ENCODE measurements at places on chromosomes 12 and 14.

DNA sequence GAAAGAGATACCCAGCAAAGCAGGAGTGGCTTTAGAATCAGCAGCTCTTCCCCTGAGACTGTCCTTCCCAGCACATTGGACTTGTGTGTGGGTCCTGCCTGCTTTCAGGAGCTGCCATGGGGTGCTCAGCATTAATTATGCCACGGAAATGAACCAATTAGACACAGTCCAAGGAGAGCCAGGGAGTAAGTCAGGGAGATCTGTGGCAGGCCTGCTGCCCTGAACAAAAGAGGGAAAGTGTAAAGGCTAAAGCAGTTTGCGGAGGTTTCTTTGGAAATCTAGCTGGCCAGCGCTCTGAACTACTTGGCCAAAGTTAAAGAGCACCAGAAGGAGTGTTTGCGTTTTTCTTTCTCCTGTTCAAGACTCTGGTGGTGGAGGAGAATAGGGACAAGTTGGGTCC, 65.7 kb upstream of the SRSF5 start:
- no peak for DNase-seq

- DNase-seq, result no peak
Observed at GRCh38 chr12:92511786-92512185, 191.0 kb upstream of the PLEKHG7 start.

DNA sequence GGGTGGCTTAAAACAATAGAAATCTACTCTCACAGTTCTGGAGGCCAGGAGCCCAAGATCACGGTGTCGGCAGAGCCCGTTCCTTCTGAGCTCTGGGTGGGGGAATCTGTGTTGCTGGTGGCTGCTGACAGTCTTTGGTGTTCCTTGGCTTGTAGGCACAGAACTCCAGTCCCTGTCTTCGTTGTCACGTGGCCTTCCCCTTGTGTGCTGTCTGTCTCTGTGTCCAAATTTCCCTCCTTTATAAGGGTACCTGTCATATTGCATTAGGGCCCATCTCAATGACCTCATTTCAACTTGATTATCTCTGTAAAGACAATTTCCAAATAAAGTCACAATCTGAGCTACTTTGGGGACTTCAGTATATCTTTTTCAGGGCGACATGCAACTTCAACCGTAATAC, 81.6 kb downstream of the CCDC92 start:
- DNase-seq, result no peak

- no peak for DNase-seq
Observed at GRCh38 chr12:56206452-56207166, 15.1 kb downstream of the RNF41 start.

DNA sequence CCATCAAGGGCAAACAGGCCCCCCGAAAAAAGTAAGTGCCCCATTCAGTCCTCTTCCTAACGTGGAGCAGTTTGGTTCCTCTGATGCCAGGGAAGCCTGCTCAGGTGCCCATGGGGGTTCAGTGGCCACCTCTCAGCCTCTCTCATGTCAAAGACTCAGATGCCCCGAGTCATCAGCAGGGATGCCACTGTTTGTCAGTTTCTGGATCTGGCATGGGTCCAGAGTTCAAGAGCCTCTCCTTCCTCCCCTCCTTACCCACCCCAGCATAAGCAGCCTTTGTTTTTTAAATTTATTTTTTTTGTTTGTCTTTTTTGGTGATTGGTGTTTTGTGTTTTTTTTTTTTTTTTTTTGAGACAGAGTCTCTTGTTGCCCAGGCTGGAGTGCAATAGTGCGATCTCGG, 11.3 kb downstream of the KMT5A start:
- DNase-seq, result no peak

All from NCI-H1048 (cell line).